Left lobe of liver (tissue), 2 donors: ENCODE measurements at places on chromosomes 3 and 15. TPM values are rescaled to one million over a fixed set of nuclear protein-coding genes. Genes with fewer than 3 reads are reported as not detected.

Gene GP9
- 0.20 TPM for total RNA-seq

Gene CDHR4
- total RNA-seq, result not detected

Gene PRR23C
- not detected for total RNA-seq

Gene SLC24A1
- total RNA-seq, result 5.9 TPM

Gene ADAMTS7
- total RNA-seq, result 0.86 TPM

Gene GCSAM
- 0.18 TPM for total RNA-seq

Gene GOLGA8R
- total RNA-seq, result 3.9 TPM

Gene PLS1
- total RNA-seq, result 14.2 TPM

Gene TUSC7
- total RNA-seq, result not detected

DNA sequence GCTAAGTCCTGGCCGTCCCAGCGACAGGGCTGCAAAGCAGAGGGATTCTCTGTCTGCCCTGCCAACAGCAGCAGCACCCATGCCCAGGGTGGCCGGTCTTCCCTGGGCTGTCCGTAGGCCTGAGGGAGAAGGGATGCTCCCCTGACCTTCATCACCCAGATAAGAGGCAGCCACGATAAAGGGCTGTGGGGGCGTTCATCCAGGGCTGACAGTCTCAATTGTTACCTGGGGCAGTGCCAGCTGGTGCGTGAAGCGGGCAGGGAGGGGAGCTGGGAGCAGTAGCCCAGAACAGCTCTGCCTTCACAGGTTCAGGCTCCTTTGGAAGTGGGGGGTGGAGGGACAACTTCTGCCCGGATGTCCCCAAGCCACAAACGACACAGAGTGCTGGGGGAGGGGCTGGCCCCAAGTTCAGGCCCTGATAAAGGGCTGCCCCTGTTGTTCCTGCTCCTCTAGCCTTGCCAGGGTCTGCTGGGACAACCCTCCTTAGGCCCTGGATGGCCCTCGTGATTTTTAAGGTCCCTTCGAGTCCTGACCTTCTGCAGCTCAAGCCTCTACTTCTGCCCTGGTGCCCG, 94.7 kb downstream of the RAB11A start:
- DNase-seq, result no peak

- DNase-seq, result no peak
Observed at GRCh38 chr3:2876362-2876761, 233.8 kb downstream of the IL5RA start.

- no peak for DNase-seq
Observed at GRCh38 chr15:94893091-94893490, 661.7 kb downstream of the MCTP2 start.

GRCh38 chr3:64792445-64792844, 104.6 kb upstream of the ADAMTS9 start:
- no peak for DNase-seq

GRCh38 chr3:177234121-177234520, 36.8 kb upstream of the TBL1XR1 start:
- DNase-seq, result no peak

GRCh38 chr15:34609102-34610057, 25.9 kb upstream of the GOLGA8B start:
- DNase-seq, result no peak

- DNase-seq, result no peak
Observed at GRCh38 chr3:30666572-30667279, 60.3 kb downstream of the TGFBR2 start.

- DNase-seq, result no peak
Observed at GRCh38 chr3:158152186-158152585, 42.3 kb downstream of the RSRC1 start.

GRCh38 chr15:51024735-51025453, 69.8 kb downstream of the TNFAIP8L3 start:
- no peak for DNase-seq

GRCh38 chr15:93452537-93453211, 363.7 kb upstream of the RGMA start:
- no peak for DNase-seq

DNA sequence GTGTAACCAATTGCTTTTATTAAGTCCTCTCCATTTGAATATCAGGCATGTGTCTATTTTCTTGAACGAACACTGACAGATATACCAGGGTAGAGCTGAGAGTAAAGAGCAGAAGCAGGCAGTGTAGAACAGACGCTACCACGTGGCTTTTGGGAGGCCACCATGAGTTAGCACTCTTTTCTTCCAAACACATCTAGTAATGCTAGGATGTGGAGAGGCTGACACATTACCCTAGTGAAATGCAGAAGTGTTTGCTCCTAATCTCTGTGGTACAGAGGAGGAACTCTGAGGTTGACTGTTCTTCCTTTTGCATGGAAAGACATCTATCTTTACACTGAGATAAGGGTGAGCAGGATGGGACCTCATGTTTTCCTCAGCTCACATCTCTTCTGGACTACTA, 216.3 kb downstream of the SATB1 start:
- no peak for DNase-seq

- DNase-seq, result no peak
Observed at GRCh38 chr3:197899833-197900478, 50.0 kb upstream of the RPL35A start.

DNA sequence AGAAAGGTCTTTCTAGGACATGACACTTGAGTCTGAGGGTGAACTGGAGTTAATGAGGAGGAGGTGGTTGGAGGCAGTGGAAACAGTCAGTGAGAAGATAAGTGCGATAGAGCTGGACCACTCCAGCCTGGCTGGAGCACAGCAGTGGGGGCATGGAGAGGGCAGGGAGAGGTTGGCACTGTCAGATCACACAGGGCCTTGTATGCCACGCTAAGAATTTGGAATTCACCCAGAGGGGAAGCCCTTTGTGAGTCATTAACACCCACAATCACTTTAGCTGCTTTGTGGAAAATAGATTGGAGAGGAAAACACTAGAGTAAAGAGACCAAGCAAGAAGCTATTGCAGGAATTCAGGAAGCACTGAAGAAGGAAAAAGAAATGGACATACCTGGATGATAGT, 83.3 kb downstream of the ZNF621 start:
- DNase-seq, result no peak

DNA sequence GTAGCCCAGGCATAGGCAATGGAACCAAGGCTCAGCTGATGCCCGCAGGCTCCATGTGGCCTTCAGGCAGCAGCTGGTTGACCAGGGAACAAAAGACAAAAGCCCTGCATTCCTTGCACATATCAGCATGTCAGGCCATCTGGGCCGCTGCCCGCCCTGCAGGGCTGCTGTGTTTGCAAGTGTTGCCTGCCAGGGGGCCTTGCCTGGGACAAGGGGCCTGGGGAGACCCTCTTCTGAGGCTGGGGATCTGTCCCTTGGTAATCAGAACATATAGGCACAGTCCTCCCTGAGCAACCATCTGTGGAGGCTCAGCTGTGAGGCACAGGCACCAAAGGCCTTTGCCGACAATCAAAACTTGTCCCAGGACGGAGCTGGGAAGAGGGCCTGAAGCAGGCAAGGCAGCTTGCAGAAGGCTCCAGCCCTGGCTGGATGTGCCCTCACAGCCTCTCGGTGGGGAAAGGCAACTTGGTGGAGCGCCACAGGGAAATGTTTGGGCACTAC, 138.2 kb downstream of the TPRA1 start:
- DNase-seq, result no peak

DNA sequence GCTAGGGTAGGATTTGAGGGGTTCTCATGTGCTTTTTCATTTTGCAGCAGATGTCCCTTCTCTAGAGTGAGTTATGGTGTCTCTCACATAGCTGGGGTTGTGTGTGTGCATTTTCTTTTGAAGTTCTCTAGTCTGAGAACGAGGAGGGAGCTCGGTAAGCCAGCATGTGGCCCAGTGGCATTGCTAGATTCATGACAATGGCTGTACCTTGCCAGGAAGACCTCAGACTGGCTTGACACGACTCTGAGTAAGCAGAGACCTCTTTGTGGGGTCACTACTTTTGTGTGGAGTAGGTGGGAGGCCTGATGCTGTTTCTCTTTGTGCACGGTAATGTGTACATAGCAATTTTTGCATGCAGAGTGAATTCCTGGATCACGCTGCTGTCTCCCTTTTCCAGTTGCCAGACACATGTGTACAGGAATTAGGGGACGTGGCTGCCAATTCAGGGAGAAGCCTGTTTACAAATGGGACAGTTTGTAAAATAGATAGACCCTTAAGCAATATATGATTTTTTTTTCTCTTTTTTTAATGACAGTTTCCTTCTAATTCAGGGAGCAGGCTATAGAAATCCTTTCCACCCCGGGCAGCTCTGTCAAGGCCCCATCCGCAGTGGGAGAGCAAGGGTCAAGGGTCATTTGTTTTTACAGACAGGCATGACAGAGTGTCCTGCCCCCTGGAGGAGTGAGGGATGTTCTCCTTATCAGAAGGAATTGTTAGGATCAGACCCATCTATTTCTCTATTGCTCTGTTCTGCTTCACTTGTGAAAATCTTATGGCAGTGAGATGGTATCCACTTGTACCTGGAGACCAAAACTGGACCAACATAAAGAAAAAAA, 4.6 kb downstream of the CACNA1D start:
- peak; percentile 63 for DNase-seq
